Esophagus muscularis mucosa (tissue), 4 donors: ENCODE measurements at places on chromosomes 1 and 21. TPM values are rescaled to one million over a fixed set of nuclear protein-coding genes. Genes with fewer than 3 reads are reported as not detected.

DNA sequence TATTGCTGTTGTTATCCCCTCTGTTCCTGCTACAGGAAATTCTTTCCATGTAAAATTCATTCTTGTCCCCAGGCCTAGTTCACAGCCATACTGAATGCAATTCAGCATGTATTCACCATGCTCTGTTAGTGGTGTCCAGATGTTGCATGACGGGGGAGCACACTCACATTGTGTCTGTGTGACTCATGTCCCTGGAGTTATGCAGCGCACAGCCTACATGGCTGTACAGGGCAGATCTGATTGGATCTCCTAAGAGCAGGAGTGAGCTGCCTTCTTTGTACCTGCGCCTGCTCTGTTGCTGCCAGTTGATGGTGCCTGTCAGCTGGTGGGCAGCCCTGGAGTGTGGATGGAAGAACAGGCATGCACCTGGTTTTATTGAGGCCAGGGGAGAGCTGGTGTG lies 17.6 kb downstream of the HTR6 start:
- peaks cover 21% of the 10 kb centered on the region for H3K36me3 ChIP-seq
- H3K27ac ChIP-seq = no peak overlapping the region
- no peaks in the 10 kb centered on the region for H3K27me3 ChIP-seq
- DNase-seq = no peak

DNA sequence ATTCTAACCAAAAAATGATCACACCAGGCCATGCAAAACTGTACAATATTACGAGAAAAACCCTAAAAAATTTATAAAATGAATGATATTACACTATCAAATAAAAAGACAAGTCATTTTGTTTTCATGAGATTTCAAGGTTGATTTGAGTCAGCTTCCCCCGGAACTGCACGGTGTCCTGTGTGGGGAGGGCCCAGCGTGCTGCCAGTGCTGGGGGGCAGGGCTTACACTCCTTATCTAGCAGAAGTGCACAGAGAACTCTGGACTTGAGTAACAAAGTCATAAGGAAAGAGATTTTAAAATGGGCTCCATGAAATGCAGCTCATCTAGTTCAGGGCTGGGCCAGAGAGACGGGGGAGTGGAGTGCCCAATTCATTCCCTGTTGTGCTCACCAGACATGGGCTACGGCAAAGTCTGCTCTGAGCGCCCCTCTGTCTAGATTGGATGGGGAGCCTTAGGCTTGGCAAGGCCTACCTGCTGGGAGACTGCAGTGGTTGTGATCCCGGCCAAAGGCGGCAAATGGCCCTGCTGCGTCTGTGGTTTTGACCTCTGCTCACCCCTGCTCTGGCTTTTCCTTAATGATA lies 50.1 kb downstream of the COQ8A start:
- peaks cover 61% of the 10 kb centered on the region for H3K4me1 ChIP-seq
- DNase-seq = peak; percentile 72
- no peaks in the 10 kb centered on the region for H3K27me3 ChIP-seq
- H3K36me3 ChIP-seq = peaks cover 44% of the 10 kb centered on the region
- H3K27ac ChIP-seq = peak overlapping the region; percentile 67
- no peak overlapping the region for H3K4me3 ChIP-seq

DNA sequence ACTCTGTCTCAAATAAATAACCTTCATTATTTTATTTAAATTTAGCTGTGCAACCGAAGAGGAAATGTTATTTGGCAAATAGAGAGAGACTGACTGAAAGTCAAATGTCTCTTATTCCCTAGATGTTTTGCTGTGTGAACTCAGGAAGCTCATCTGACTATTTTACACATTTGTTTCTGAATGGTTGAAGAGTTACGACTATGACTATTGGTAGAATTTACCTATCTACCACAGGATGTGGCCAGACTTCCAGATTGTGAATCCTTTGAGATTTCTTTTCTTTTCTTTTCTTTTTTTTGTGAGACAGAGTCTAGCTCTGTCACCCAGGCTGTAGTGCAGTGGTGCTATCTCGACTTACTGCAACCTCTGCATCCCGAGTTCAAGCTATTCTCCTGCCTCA lies 5.3 kb upstream of the SDE2 start:
- H3K4me1 ChIP-seq = peaks cover 22% of the 10 kb centered on the region
- H3K4me3 ChIP-seq = no peak overlapping the region
- no peak for DNase-seq

- H3K27me3 ChIP-seq = no peaks in the 10 kb centered on the region
- no peak overlapping the region for H3K27ac ChIP-seq
- no peaks in the 10 kb centered on the region for H3K36me3 ChIP-seq
- no peak overlapping the region for H3K4me3 ChIP-seq
- no peaks in the 10 kb centered on the region for H3K4me1 ChIP-seq
These were observed 61.6 kb upstream of the TENT5B start for GRCh38 chr1:27074175-27074780.

DNA sequence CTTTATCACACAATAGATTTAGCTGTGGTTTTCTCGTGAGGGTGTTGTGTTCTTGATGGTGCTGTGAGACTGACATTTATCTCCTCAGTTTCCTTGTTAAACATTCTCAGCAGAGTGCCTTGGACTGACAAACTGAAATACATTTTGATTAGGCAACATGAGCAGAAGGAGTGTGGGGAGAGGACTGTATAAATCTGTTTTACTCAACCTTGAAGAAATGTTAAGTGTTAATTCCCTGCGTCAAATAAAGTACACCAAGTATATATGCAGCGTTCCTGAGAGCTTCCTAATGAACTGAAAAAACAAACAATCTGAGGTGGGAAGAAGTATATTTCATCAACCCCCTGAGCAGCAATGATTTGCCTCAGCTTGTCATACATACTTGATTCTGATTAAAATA lies 540.3 kb upstream of the B3GALT2 start:
- no peaks in the 10 kb centered on the region for H3K4me1 ChIP-seq
- no peak for DNase-seq
- H3K27ac ChIP-seq = no peak overlapping the region
- no peak overlapping the region for H3K4me3 ChIP-seq
- H3K36me3 ChIP-seq = no peaks in the 10 kb centered on the region
- no peaks in the 10 kb centered on the region for H3K27me3 ChIP-seq

- DNase-seq = no peak
- H3K4me3 ChIP-seq = no peak overlapping the region
- H3K27me3 ChIP-seq = no peaks in the 10 kb centered on the region
- H3K4me1 ChIP-seq = no peaks in the 10 kb centered on the region
These were observed 175.7 kb upstream of the COL11A1 start for GRCh38 chr1:103283841-103284669.

DNA sequence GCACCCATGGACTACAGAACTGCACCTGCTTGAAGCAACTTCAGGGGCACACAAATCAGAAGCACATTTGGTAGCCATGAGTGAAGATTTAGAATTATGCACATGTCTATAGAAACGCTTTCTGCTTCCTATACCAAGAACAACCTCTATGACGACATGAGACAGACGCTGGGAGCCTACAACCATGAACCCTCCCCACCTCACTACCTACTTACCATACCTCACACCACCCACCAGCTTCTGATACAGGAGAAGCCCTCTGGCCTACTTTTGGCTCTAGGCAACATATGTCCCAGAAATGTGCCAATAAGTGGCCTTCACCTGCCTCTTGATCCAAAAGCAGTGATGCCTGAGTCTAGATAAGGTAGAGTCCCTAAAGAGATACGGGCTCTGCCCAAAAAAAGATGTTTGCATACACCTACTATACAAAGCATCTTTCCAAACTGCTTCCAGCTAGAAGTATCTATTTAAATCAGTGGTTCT lies 58.5 kb downstream of the SLC45A1 start:
- H3K4me3 ChIP-seq = no peak overlapping the region
- H3K27ac ChIP-seq = peak overlapping the region; percentile 93
- H3K27me3 ChIP-seq = no peaks in the 10 kb centered on the region

- no peak overlapping the region for H3K27ac ChIP-seq
- no peaks in the 10 kb centered on the region for H3K4me1 ChIP-seq
- no peaks in the 10 kb centered on the region for H3K27me3 ChIP-seq
- H3K36me3 ChIP-seq = no peaks in the 10 kb centered on the region
- DNase-seq = no peak
These were observed 176.9 kb upstream of the VAMP3 start for GRCh38 chr1:7594002-7594713.

ACADM gene
- total RNA-seq = 71.1 TPM

ADORA3 gene
- total RNA-seq = 5.0 TPM

ATP5PO gene
- 289 TPM for total RNA-seq

CDC42SE1 gene
- 48.4 TPM for total RNA-seq
